ENCODE measurements at places on chromosomes 16 and 17. TPM values are rescaled to one million over a fixed set of nuclear protein-coding genes. Genes with fewer than 3 reads are reported as not detected.

- peak; percentile 52 for DNase-seq
Measured at GRCh38 chr16:20504418-20504817, 53.1 kb downstream of the ACSM2A start.

GRCh38 chr16:87780385-87780989 lies 14.7 kb upstream of the KLHDC4 start:
- DNase-seq = no peak

ADPRM gene
- total RNA-seq = 3.9 TPM

DNA sequence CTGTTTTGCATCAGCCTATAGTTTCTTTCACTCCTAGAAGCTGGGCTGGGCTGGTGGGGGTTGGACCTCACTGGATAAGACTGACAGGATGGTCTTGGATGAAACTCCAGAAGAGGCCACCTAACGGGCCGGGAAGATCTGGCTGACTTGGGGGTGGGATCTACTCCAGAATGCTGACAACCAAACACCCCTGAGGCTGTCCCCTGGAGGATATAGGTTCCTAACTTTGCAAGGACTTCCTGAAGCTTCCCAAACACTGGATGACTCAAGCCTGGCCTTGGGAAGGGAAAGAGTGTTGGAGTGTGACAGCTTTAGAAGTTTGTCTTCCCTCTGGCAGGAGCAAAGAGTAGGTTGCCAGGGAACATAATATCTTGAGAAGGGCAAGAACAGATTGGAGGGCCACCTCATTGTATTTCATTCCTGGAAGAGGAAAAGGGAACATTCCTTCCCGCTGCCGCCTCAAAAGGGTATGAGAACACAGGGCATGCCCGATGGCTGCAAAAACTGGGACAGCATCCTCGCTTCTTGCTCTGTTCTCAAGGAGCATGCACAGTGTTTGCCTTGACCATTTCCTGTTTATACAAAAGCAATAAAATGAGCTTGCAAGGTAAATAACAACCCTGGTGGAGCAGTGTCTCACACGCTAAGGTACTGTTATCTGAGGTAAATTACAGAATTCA lies 6.8 kb upstream of the CYB5B start:
- no peak for DNase-seq

KCNJ12 gene
- 1.7 TPM for total RNA-seq

DNA sequence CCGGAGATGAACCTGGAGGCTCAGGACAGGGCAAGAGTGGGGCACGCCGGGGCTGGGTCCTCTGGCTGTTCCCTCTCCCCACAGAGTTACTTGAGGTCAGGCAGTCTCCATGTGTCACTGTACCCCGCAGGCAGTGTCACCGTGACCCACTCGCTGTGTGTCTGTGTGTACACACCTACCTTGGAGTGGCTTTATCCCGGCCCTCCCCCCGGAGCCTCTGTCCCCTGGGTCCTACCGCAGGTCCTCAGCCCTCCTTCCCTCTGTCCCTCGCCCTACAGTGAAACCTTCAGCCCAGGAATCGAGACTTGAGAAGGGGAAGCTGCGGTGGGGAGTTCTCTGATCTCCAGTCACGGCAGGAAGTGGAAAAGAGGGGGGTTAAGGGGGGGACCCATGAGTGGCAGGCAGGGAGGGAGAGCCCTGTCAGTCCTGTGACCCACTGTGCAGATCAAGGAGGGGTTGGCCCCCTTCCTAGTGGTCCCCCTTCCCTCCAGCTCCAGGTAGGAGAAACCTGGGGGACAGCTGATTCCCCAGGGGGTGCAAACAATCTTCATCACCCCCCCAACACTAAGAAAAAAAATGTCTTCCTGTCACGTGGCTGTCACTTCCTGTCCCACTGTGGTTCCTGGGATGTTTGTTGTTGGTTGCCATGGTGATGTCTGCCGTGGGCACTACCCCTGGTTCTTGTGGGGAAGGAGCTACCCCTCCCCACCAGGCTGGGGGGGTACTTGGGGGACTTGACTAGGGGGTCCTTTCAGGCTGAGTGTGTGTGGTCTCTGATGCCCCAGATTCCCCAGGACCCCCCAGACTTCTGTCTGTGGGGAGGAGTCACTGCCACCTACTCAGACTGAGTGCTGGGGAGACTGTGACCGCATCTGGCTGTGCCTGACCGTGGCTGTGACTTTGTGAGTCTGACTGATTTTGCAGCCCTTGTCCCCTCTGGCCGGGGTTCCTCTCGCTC lies 13.7 kb downstream of the RARA start:
- DNase-seq = peak; percentile 64

CLEC3A gene
- total RNA-seq = not detected

- no peak for DNase-seq
Measured at GRCh38 chr17:44916781-44917241, 1.5 kb upstream of the GFAP start.

DNA sequence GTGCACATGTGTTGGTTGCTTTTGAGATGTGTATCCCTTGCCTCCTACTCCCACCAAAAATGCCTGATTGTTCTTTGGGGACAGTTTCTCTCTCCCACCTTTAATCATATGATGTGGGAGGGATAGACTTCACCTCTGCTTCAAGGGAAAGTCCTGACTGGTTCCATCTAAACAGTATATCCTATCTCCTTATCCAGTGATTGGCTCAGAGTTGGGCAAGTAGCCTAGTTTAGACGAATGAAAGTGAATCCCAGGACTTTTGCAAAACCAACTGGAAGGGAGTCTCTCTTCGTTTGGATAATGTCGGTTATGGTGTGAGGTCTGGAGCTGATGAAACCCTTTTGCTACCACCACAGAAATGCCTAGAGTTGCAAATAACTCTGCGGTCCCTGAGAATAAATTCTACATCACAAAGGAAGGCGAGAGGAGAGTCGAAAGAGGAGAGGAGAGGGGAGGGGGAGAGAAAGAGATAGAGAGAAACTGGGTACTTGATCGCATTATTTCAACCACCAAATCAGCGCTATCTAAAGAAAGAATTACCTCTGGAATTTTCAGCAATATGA lies 77.1 kb upstream of the SALL1 start:
- DNase-seq = no peak

DNA sequence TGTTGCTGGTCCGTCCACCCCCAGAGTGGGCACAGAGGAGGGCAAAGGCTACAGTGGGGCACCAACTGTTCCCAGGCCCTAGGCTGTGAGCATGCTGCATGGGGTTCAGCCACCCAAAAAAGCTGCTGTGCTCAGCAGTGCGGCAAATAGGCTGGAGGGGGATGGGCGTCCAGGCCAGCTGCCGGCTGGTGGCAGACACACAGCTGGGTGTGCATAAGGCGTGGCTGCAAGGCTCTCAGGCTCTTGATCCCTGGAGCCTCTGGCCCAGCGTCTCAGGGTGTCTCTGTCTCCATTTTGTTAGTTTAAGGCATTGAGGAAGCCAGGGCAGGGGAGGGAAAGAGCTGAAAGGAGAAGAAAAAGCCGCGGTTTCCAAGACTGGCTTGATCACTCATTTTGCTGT lies 8.8 kb downstream of the RPL19 start:
- no peak for DNase-seq

ABCA8 gene
- 35.6 TPM for total RNA-seq

- DNase-seq = no peak
Measured at GRCh38 chr17:40859536-40859935, 7.5 kb downstream of the KRT12 start.

DNA sequence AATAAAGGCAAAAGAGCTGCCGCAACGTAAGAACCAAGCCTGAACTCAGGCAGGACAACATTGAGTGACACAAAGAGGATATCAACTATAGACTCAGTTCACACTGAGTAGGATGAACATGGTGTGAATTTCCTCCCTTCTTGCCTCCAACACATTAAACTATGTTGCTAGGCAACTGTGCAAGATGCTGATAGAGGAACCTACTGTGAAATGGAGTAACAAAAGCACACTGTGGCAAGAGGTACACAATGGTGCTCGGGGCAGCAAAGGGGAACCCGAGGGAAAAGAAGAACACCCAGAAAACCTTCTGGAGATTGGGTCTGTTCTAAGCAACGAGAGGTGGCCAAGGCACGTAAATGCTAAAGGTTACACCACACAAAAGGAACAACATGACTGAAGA lies 34.1 kb downstream of the GRB2 start:
- no peak for DNase-seq

DNA sequence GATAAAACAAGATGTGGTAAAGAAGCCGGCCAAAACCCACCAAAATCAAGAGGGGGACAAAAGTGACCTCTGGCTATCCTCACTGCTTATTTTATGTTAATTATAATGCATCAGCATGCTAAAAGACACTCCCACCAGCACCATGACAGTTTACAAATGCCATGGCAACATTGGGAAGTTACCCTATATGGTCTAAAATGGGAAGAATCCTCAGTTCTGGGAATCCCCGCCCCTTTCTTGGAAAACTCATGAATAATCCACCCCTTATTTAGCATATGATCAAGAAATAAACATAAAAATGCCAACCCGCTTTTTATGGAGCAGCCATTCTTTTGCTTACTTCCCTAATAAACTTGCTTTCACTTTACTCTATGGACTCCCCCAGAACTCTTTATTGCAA lies 25.6 kb downstream of the CMTR2 start:
- no peak for DNase-seq

DNA sequence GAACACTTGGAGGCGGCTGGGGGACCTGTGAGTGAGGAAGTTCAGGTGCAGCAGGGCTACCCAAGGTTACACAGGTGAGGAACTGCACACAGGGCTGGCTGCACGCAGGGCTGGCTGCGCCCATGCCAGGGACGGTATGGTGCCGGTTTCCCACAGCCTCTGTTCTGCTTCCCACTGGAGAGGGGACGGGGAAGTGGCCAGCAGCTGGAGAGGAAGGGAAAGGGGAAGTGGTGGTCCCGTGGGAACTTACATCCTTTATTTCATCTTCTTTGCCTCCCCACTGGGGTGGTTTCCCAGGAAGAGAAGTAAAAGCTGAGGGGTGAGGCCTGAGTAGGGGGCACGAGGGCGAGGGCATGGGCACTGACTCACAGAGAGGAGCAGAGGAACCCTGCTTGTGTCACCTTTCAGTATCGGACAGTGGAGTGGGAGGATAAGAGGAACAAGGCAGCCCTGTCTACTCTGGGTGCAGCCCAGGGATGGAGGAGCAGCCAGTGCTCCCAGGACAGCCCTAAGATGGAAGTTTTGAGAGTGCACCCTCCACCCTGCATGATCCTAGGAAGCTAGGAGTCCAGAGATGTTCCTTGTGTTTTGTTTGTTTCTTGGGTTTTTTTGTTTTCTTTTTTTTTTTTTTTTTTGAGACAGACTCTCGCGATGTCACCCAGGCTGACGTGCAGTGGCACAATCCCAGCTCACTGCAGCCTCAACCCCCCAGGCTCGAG lies 25.5 kb upstream of the CDH1 start:
- no peak for DNase-seq

UBN1 gene
- total RNA-seq = 18.9 TPM

HBQ1 gene
- not detected for total RNA-seq

DNA sequence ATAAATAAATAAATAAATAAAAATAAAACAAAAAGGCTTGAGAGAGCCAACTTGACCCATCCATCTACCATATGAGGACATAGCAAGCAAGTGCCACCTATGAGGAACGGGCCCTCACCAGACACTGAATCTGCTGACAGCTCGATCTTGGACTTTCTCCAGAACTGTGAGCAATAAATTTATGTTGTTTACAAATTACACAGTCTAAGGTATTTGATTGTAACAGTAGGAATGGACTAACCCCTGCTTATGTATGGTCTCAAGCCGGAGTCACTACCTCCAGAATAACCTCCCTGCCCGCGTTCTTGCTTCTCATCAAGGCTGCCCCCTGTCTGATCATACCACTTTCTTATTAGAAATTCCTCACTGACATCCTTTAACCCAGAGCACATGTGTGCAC lies 9.9 kb downstream of the SLC5A11 start:
- no peak for DNase-seq

DNA sequence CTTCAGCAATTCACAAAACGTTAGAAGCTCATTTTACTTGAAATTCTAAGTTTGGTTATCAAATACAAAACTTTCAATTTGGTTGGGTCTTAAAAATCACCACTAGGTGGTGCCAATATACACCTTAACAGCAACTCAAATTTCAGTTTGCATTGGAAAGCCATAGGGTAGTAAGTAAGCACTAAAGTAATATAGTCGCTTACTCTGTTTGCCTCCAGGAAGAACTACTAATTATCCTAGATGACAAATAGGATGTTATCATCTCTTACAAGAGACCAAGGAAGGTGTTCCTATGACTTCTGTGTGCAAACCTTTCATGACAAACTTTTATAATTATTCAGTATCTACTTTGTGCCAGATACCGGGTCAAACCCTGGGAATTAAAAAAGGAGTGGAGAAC lies 93.3 kb downstream of the MYO1D start:
- no peak for DNase-seq

EFCAB5 gene
- not detected for total RNA-seq

DNA sequence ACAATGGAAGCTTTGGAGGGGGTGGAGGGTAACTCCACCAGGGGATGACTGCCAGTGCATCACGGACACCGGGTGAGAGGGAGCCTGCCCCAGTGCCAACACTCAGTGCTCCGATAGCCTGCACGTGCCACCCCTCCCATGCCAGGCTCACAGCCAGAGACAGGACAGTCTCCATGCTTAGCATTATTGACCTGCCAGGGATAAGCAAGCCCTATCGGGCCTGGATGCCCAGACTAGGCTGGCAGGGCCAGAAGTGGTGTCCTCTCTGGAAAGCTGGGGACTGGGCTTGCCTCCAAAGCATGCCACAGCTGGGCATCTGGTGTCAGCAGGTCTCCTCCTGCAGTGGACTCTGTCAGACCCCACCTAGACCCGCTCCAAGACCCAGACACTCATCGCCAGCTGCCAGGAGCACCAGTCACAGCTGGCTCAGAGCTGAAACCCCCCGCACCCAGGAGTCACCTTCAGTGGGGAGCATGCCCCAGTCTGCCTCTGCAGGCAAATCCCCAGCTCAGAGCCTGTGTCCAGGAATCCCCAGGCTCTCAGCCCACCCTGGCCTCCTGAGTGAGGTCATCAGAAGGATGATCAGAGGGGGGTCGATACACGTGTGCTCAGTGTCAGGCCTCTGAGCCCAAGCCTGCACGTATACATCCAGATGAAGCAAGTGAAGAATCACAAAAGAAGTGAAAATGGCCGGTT lies 1.8 kb upstream of the RHBDF1 start:
- DNase-seq = peak; percentile 71

- no peak for DNase-seq
Measured at GRCh38 chr16:67406111-67406971, 9.9 kb downstream of the ZDHHC1 start.

- DNase-seq = no peak
Measured at GRCh38 chr17:82320956-82321927, 3.8 kb upstream of the CD7 start.

- no peak for DNase-seq
Measured at GRCh38 chr17:76107509-76107908, 3.9 kb upstream of the EXOC7 start.

- no peak for DNase-seq
Measured at GRCh38 chr16:73669535-73670274, 621.8 kb upstream of the ZFHX3 start.

GRCh38 chr17:700504-701094 lies 14.0 kb downstream of the VPS53 start:
- DNase-seq = no peak

DNA sequence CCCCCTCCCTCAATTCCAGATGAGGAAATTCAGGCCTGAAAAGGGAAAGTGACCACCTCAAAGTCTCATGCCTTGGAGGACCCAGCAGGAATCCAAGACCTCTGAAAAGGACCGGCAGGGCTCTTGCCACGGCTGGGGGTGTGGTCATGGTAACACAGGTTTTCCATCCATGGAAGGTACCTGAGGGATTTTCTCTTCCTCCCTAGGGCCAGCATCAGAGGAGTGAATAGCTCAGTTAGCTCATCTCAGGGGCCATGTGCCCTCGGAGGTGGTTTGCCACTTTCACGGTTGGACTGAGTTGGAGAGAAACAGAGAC lies 1.3 kb downstream of the CIITA start:
- no peak for DNase-seq

- no peak for DNase-seq
Measured at GRCh38 chr17:16346721-16347271, 6.5 kb downstream of the CENPV start.

TVP23A gene
- total RNA-seq = not detected

DCTN5 gene
- total RNA-seq = 17.2 TPM

Measured in left lobe of liver (tissue), 2 donors.